Activated CD4-positive, alpha-beta T cell treated with anti-CD3 and anti-CD28 coated beads, Interleukin-2, amount 50 U/mL, for 1 hour (primary cell): ENCODE measurements at places on chromosomes 3 and 15.

- DNase-seq, result no peak
Measured at GRCh38 chr3:106399761-106400160, 530.9 kb upstream of the CBLB start.

- DNase-seq, result no peak
Measured at GRCh38 chr3:6396631-6397030, 464.3 kb upstream of the GRM7 start.

- no peak for DNase-seq
Measured at GRCh38 chr3:122982216-122983185, 45.1 kb downstream of the SEMA5B start.

DNA sequence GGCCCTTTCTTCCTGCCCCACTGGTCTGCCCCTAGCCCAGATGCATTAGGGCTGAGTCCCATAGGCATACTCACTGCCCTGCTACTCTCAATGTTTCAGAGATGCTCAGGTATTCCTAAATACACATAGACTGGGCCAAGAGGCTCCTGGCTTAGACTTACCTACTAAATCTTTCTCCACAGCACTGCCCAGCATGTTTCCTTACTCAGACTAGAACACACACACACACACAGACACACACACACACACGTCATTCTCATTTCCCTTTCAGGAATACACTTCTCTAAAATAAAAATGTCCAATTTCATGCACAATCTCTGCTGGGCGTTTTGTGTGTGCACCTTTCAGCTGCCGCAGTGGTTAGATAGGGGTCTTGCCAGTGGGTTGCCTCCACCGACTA, 175.7 kb downstream of the FAM43A start:
- no peak for DNase-seq

GRCh38 chr3:12741209-12741608, 17.9 kb downstream of the TMEM40 start:
- no peak for DNase-seq

- no peak for DNase-seq
Measured at GRCh38 chr15:98506711-98507110, 141.6 kb upstream of the IGF1R start.

DNA sequence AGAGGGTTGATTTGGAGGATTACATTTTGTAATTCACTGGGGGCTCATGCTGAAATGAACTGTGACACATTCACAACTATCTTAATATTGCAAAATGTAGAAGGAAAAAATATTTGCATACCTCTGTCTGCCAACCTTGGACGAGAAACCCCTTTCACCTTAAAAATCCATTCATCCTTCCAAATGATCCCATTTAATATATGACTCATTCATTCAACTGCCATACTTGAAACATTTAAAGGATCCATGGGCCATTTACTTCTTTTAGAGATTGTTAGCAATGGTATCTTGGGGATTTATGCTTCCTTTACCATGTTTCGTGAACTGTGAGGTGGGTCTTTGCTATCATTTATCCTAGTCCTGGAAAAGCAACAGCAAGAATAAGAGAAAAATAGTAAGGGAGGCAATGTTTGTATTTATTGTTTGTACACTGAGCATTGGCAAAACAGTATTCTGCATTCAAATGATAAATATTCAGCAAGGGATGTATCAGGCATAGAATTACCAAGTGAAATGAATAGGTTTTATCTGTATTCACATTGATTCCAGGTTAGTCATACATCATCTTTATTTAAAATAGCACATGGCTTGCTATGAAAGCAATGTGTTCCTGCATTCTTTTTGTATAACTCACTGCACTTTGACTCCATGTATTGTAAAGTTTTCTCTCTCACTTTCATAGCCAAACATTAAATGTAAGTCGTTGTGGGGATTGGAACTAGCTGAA, 378.1 kb downstream of the NSUN3 start:
- DNase-seq, result no peak

- DNase-seq, result peak; percentile 55
Measured at GRCh38 chr3:51391566-51392354, 675 bp downstream of the RBM15B start.

- DNase-seq, result no peak
Measured at GRCh38 chr15:58553365-58553918, 121.7 kb downstream of the LIPC start.

DNA sequence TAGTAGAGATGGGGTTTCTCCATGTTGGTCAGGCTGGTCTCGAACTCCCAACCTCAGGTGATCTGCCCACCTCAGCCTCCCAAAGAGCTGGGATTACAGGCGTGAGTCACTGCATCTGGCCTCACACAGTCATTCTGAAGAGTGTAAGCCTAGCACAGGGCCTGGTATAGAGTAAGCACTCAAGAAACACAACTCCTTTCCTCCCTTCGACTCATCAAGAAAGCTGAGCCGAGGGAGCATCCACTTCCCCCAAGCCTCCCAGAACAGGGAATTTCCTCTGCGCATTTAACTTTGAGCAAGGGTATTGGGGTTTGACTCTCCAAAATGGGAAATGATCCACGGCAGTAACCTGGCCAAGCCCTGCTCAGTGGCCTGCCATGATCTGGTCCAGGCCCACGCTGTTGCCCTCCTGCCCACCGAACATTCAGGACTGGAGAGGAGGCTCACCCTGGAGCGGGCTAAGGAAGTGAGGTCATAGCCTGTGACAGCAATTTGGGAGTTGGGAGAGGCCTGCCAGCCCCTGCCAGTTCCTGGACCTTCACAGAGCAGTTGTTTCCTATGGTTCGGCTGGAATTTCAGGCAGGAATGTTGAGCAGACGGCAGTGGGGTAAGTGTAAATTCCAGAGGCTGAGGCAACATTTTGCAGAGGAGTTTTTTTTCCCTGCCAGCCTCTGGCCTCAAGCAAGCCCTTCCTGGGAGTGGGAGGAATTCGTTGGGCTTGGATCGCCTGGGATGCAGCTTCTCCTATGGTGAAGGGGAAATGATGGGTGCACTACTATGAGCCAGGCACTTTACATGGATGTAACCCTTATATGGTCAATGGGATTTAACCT, 21.2 kb upstream of the SMAD3 start:
- DNase-seq, result no peak

DNA sequence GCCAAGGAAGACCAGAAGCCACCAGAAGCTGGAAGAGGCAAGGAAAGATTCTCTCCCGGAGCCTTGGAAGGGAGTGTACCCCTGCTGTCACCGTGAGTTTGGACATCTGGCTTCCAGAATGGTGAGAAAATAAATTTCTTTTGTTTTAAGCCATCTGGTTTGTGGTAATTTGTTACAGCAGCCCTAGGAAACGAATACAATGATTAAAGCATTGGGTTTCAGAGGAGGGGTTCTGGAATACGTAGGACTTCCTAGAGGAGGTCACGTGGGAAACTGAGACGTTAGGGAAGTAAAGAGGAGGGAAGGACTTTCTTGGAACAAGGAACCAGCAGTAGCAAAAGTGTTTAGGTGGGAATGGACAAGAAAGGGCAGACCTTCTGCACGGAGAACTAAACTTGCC, 377.7 kb downstream of the IL20RB start:
- DNase-seq, result no peak

DNA sequence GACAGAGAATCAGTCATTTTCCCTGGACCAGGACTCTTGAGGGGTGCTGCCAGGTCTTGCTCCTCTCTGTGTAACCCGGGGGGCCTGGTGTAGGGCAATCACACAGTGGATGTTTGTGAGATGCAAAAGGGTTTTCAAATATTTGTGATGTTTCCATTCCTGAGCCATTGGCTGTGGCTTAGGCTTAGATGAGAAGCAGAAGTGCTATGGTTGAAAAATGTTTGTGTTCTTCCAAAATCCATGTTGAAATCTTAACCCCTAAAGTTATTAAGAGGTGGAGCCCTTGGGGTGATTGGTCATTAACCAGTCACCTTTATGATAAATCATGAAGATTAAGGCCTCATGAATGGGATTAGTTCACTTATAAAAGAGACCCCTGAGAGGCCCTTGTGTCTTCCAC, 36.5 kb downstream of the CORO2B start:
- no peak for DNase-seq

- DNase-seq, result no peak
Measured at GRCh38 chr3:67635257-67635656, 19.2 kb downstream of the SUCLG2 start.

DNA sequence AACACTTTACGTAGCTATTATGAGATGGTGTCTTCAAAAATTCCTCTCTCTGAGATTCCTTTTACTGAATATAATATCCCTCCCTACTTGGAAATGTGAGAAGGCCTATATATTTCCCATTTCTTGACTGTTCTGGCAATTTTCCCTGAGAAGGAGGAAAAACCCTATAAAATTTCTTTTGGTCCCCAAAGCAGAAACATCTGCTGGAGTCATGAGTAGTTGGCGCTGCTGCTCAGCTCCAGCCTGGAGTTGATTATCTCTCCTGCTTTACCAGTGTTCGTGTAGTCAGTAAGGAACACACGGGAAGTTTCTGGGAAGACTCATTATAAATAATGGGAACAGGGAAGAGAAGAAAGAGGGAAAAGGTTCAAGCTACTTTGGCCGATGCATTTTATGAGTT, 680.1 kb downstream of the EPHA3 start:
- DNase-seq, result no peak

GRCh38 chr3:113501597-113501996, 13.4 kb downstream of the SPICE1 start:
- DNase-seq, result no peak

- no peak for DNase-seq
Measured at GRCh38 chr3:48951764-48952163, 33.1 kb downstream of the ARIH2 start.

DNA sequence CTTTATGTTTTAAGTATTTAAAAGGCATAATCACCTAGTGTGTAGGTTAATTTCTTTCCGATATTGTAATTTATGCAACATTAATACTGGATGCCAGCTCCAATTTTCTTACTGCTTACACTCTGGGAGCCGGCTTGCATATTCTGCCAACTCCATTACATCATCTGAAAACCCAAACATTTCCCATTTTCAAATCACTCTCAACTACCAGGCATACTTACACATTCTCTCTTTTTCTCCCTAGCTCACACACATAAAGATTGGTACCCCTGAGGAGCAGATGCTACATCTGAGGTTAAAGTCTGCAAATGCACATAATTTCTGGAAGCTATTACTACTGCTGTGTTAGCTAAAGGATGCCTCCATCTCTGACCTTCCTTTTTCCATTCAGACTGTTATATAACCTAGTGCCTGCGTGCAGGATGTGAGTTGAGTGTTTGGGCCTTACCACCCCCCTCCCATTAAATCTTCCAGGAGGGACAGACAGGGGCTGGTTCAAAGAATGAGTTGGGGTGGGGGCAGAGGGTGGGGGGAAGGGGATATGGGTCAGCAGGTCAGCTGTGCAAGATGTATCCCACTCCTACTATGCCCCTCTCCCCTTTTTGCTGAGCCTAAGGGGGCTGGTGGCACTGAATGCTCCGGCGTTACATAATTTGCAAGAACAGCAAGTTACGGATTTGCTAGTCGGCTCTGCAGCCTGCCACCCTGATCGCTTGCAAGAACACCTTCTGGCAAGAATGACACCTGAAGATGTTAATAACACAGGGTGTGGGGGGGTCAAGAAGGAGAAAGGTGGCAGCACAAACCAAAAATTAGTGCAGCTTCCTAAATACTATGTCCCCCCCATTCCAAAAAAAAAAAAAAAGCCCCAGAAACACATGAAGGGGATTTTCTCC, 2.5 kb downstream of the RORA start:
- DNase-seq, result no peak

DNA sequence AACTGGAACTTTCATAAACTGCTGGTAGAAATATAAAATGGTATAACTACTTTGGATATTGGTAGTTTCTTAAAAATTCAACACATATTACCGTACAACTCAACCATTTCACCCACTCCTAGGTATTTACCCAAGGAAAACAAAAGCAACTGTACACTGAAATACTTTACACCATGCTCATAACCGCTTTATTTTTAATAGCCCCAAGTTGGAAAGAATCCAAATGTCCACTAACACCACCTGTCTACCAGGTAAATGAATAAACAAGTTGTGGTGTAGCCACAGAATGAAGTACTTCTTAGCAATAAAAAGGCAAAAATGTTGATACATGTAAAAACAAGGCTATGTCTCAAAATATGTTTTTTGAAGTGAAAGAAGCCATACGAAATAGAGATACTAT, 215.9 kb upstream of the PEX5L start:
- DNase-seq, result no peak

- no peak for DNase-seq
Measured at GRCh38 chr15:34006381-34006780, 32.6 kb downstream of the AVEN start.

- DNase-seq, result no peak
Measured at GRCh38 chr3:62445275-62445674, 71.9 kb upstream of the FEZF2 start.
